ENCODE measurements at places on chromosomes 6 and 20.

DNA sequence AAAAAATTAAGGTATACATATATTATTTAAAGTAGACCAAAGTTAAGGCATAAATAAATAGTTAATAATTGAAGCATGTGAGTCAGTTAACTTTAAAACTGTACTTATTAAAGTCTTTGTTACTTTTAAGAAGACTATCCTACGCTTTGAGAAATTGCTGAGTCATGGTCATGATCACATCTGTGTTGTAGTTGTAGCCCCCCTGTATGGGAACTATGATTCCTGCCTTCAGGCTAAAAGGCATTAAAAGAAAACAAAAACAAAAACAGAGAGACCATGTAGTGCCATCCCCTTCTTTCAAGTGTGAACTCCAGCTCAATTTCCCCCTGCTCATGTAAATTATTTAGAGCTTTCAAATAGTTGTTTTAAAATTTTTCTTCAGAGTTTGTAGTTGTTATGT, 123.4 kb downstream of the FLRT3 start:
- no peaks in the 10 kb centered on the region for H3K36me3 ChIP-seq
- no peaks in the 10 kb centered on the region for H3K4me1 ChIP-seq
- no peak overlapping the region for H3K4me3 ChIP-seq
- DNase-seq: no peak
- H3K27ac ChIP-seq: no peak overlapping the region
- no peaks in the 10 kb centered on the region for H3K27me3 ChIP-seq

GRCh38 chr6:120511712-120512111, 822.6 kb downstream of the TBC1D32 start:
- H3K27me3 ChIP-seq: no peaks in the 10 kb centered on the region
- H3K4me3 ChIP-seq: no peak overlapping the region
- H3K36me3 ChIP-seq: no peaks in the 10 kb centered on the region
- no peaks in the 10 kb centered on the region for H3K4me1 ChIP-seq
- no peak overlapping the region for H3K27ac ChIP-seq

DNA sequence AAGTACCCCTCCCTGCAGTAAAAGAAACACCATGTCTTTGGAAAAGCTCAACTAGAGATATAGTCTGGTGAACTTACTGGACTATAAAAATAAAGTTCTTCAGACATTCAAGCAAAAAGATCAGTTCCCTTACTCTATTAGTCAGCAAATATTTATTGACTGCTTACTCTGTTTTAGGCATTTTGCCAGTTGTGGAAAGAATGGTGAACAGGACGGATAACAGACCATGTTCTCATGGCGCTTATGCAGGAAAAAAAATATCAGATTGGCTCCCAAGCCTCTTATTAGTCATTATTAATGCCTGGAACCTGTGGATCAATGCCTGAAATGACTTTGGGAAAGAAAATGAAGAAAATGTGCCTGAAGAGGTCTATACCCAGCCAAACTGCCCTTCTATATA, 282.2 kb upstream of the EPHA7 start:
- DNase-seq: no peak
- H3K27ac ChIP-seq: no peak overlapping the region
- no peaks in the 10 kb centered on the region for H3K4me1 ChIP-seq
- no peaks in the 10 kb centered on the region for H3K36me3 ChIP-seq
- no peak overlapping the region for H3K4me3 ChIP-seq
- no peaks in the 10 kb centered on the region for H3K27me3 ChIP-seq

DNA sequence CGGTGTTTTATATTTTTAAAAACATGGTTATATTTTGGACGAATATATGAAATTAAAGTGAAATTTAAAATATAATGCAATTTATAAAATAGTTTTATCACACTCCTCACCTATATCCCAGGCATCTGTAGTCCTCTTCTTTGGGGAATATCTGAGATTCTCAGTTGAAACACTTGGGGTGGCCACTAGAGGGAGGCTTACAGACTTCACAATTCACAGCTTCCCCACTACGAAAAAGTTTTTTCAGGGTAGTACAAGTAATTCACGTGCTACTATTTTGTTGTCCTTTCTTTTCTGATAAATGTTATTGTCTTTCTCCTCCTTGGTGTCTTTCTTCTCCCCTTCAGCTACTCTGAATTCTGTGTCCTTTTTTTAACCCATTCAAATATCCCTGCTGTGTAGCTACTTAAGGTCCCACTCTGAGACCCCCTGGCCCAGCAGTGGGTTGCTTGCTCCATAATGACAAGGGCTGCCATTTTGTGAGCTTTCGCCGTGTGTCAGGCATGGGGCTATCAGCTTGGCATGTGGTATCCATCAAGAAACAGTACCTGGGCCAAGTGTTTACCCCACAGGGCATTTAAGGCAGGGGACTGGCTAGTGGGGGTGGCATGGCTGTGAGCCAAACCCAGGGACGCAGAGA, 43.6 kb upstream of the PHACTR3 start:
- H3K36me3 ChIP-seq: no peaks in the 10 kb centered on the region
- no peak overlapping the region for H3K27ac ChIP-seq
- no peak overlapping the region for H3K4me3 ChIP-seq
- H3K4me1 ChIP-seq: peaks cover 6% of the 10 kb centered on the region

DNA sequence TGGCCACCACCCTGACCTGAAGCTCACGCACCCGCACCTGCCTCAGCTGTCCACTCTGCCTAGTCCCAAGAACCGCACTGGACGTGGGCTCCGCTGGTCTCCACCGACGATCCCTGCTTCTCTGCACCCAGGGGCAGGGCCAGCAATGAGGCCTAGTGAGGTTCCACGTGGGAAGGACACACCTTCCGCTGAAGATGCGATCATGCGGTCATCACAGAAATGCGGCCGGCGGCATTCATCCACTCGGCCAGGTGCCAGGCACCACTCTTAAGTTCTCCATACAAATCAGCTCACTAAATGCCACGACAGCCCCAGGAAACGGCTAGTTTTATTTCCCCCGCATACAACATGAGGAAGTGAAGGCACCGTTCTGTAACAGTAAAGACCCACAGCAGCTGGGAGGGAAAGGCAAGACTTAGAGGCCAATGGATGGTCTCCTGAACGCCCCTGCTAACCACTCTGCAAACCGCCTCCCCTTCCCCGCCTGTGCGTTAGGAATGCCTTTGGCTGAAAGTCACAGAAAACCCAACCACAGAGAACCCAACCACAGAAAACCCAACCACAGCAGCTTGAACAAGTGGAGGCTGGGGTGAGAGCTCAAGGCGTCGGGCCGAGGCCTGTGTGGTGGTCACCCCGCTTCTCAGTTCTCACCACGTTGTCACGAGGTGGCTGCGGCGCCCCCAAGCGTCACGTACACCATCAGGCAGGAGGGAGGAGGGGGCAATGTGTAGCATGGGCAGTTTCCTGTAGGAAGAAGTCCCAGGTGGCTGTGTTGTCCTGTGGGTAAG, 204.4 kb downstream of the TAF4 start:
- H3K27ac ChIP-seq: no peak overlapping the region
- no peaks in the 10 kb centered on the region for H3K4me1 ChIP-seq
- no peak overlapping the region for H3K4me3 ChIP-seq
- no peaks in the 10 kb centered on the region for H3K36me3 ChIP-seq
- H3K27me3 ChIP-seq: no peaks in the 10 kb centered on the region
- DNase-seq: no peak

- H3K4me1 ChIP-seq: no peaks in the 10 kb centered on the region
- no peak overlapping the region for H3K27ac ChIP-seq
- no peak overlapping the region for H3K4me3 ChIP-seq
- H3K27me3 ChIP-seq: peaks cover 24% of the 10 kb centered on the region
- no peak for DNase-seq
- no peaks in the 10 kb centered on the region for H3K36me3 ChIP-seq
Observed at GRCh38 chr6:161618831-161619454, 345.1 kb upstream of the AGPAT4 start.

GRCh38 chr6:116648156-116648555, 20.4 kb downstream of the ZUP1 start:
- peaks cover 15% of the 10 kb centered on the region for H3K4me1 ChIP-seq
- H3K4me3 ChIP-seq: no peak overlapping the region
- peaks cover 22% of the 10 kb centered on the region for H3K36me3 ChIP-seq
- H3K27me3 ChIP-seq: no peaks in the 10 kb centered on the region

DNA sequence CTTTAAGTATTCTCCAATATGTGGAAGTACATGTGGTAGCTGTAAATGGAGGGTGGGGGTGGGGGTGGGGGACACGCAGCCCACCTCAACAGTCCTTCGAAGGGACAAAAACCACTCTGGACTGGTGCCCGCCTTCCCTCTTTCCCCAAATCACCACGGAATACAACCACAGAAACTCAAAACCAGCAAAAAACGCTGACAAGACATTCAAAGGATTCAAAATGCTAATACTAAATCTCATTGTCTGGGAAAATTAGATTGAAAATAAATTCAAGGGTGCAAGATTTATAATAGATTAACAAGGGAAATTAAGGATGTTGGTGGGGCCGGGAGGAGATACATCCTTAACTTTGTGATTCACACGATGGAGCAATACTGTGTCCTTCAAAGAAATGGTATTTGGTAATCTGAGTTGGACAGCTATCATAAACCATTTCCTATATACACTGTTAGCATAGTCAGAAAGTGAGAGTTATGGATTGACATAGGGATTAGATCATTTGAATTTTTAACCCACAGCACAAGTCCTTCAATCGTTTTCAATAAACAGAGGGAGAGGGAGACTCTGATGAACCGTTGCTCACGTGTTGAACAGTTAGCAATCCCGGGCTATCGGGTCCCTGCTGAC, 766 bp upstream of the TBC1D22B start:
- H3K27ac ChIP-seq: peak overlapping the region; percentile 95
- no peak for DNase-seq

DNA sequence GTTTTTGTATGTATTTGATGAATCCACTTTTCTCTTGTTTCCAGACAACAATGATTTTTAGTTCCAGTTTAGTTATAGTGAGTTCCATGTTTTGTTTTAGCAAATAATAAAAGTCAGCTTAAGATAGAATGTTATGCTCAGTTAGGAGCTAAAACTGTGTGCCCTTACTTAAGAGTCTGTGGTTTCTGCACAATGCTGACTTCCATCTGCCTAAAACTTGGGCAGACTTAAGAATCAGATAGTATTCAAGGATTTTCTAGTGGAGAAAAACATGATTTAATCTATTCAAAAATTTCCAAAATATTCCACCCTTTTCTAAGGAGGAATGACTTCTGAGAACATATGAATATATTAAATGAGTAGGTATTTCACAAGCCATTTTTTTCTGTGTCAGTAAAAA, 32.8 kb downstream of the LAMA4 start:
- no peaks in the 10 kb centered on the region for H3K4me1 ChIP-seq
- no peak for DNase-seq
- no peak overlapping the region for H3K4me3 ChIP-seq
- H3K27me3 ChIP-seq: peaks cover 74% of the 10 kb centered on the region

- no peak for DNase-seq
- H3K27ac ChIP-seq: no peak overlapping the region
- H3K36me3 ChIP-seq: no peaks in the 10 kb centered on the region
- no peak overlapping the region for H3K4me3 ChIP-seq
Observed at GRCh38 chr6:32700391-32701040, 34.1 kb upstream of the HLA-DQB1 start.

DNA sequence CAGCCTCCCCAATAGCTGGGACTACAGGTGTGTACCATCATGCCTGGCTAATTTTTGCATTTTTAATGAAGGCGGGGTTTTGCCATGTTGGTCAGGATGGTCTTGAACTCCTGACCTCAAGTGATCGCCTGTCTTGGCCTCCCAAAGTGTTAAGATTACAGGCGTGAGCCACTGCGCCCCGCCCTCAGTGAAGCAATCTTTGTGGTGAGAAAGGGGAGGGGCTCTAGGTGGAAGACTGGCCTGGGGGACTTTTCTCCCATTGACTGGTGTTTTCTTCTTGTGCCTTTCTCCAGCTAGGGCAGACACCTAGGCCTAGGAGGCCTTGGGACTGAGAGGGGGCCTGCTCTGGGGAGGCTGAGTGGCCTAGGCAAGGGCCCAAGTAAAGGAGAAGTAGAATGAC, 84.1 kb downstream of the DNAAF9 start:
- H3K4me3 ChIP-seq: no peak overlapping the region
- peaks cover 3% of the 10 kb centered on the region for H3K36me3 ChIP-seq
- H3K4me1 ChIP-seq: peaks cover 7% of the 10 kb centered on the region
- no peak for DNase-seq
- H3K27ac ChIP-seq: no peak overlapping the region
- H3K27me3 ChIP-seq: no peaks in the 10 kb centered on the region

DNA sequence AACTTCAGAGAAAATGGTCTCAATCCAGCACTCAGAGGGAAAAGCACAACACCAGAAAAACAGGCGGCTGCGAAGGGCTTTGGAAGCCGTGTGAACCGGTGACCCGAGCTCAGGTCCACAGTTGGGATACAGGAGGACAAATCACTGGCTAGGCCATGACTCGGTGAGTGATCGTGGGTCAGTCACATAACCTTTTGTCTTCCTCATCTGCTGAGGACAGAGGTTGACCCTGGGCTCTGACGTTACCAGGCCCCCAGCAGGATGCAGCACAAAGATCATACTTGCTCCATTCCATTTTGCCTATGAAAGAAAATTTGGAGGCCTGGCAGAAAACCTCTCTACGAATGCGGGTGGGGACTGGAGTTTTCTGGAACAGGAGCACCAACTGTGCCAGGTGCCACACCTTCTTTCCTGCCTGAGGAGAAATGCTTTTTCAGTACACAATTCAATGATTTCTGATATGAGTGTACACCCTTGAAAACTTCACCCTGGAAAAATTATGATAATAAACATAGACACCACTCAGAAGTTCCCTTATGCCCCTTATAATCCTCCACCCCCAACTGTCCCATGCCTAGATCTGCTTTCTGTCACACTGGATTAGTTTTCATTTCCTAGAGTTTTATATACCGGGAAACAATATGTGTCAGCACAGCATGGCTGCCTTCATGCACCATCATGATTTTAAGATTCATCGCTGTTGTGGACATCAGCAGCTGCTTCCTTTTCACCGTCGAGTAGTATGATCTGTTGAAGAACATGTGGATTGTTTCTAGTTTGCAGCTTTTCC, 85.3 kb upstream of the RALGAPA2 start:
- no peak overlapping the region for H3K27ac ChIP-seq
- H3K36me3 ChIP-seq: no peaks in the 10 kb centered on the region
- DNase-seq: no peak
- peaks cover 42% of the 10 kb centered on the region for H3K27me3 ChIP-seq
- H3K4me1 ChIP-seq: no peaks in the 10 kb centered on the region

DNA sequence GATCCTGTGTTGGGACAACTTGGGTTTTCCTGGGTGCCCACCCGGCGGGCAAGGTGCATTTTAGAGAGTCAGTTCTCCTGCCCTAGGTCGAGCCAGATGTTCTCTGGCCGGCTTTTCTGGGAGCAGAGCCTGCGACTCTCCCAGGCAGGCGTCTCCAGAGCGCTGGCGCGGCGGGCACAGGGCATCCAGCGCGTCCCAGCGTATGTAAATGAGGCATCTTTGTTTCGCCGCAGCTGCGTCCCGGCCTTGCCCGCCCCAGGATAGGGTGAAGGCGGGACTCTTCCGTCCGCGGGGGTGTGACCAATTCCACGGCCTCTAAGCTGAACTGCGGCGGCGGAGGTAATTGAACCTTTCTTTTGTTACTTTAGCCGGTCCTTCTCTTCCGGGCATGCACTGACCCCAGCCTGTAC, 9.1 kb downstream of the GRIK2 start:
- H3K27me3 ChIP-seq: peaks cover 54% of the 10 kb centered on the region
- H3K36me3 ChIP-seq: peaks cover 2% of the 10 kb centered on the region
- H3K4me1 ChIP-seq: no peaks in the 10 kb centered on the region
- no peak overlapping the region for H3K27ac ChIP-seq
- DNase-seq: no peak
- H3K4me3 ChIP-seq: no peak overlapping the region
